ENCODE measurements at places on chromosomes 5 and 9.

DNA sequence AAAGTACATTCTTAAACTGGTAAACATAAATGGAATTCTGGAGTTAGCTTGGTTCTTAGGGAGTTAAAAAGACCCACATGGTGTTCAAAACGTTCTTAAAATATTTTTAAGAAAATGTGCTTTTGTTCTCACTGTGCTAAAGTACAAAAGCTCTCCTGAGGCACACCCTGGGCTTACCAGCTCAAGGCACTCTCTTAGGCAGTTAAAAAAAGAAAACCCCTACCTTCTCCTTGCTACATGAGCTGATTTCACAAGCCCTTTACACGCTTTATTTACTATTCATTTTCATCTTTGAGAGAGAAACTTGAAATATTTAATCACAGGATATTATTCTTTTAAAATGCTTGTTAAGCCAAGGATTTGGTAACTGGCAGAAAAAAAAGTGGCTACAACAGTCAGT, 723.3 kb upstream of the GRAMD2B start:
- no peak for DNase-seq

- DNase-seq, result peak; percentile 37
Observed at GRCh38 chr5:67059744-67060490, 136.7 kb downstream of the CD180 start.

DNA sequence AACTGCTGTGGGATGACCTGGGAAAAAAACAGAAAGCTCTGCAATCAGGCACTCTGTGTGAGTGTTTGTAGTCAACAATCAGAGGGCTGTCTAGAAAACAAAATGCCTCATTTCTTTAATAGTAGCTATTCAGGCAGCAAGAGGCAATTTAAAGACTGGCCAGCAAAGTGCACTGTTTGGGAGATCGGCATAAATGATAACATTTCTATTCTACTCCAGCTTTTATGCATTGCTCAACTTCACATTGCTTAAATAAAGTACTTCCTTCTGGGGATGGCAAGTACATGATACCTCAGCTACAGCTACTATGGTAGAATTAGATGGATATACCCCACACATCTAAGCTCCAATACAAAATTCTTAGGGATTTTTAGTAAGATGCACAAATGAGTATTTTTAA, 193.1 kb downstream of the DCP2 start:
- no peak for DNase-seq

DNA sequence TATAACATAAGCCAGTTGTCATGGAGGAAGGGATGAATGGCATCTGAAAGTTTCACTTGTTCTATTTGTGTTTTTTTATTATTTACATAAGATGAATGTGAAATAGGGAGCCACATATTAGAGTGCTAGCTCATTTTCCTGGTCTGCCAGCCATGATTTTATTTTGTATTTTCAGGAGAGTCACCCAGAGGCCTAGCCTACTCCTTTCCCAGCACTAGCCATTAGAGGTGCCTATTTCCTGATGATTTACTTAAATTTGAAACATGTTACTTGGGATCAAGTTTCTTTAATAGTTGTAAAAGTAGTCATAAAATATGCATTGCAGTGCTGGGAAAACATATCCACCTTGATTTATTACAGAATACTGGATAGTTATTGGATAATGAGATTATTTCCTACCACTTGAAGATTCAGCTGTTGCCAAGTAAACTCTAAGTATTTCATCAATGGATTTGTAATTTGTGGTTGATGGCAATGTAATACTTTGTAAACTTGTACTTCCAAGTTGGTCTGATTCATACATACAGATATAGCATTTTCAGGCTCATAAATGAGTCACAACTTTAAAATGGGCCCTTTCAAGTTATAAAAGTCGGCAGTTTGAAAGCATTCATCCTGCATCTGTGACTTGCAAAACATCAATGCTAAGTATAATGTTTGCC, 50.8 kb downstream of the KCNN2 start:
- peak; percentile 96 for DNase-seq

DNA sequence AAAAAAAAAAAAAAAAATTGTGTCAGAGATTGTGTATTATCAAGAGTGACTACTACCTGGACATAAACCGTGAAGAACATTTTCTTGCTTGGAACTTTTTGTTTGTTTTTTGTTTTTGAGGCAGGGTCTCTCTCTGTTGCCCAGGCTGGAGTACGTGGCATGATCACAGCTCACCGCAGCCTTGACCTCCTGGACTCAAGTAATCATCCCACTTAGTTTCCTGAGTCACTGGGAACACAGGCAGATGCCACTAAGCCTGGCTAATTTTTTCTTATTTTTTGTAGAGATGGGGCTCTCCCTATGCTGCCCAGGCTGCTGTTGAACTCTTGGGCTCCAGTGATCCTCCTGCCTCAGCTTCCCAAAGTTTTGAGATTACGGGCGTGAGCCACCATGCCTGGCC, 25.8 kb downstream of the DCP2 start:
- no peak for DNase-seq

DNA sequence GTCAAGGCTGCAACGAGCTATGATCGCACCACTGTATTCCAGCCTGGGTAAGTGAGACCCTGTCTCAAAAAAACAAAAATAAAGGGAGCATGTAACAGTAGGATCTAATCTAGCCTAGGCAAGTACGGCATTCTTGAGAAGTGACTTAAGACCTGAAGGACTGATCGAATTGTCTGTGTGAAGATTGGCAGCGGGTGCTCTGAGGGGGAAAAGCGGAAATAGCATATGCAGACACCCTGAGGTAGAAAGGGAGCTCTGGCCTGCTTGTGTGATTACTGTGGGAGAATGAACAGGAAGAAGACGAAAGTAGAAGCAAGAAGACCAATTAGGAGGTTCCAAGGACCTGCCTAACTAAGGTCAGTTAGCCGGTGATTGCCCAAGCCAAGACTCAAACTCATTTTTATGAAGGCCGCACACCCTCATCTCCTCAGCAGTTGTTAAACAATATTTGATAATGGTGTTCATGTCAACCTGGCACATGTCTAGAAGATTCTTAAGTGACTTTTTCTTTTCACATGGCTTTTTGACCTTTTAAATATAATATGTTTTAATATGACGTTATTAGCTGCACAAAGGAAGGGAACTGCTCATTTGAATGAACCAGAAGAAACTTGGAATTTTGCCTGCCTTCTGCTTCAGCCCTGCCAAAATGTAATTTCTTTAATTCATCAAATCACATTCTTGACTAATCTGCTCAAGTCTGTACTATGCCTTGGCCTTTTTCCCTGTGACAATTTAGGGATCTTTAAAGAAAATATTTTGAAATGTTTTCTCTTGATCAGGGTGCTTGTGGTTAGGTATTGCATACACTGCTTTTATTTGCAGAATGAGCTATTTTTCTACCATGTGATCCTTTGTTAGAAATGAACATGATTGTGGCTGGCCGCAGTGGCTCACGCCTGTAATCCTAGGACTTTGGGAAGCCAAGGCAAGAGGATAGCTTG, 289.2 kb upstream of the DMRT1 start:
- no peak for DNase-seq

GRCh38 chr5:61706751-61707150, 374.7 kb downstream of the ZSWIM6 start:
- no peak for DNase-seq

- no peak for DNase-seq
Observed at GRCh38 chr9:91074866-91075265, 273.2 kb downstream of the SYK start.

GRCh38 chr5:158543539-158544387, 556.0 kb downstream of the EBF1 start:
- peak; percentile 4 for DNase-seq

- peak; percentile 45 for DNase-seq
Observed at GRCh38 chr9:125593581-125594222, 113.3 kb downstream of the MAPKAP1 start.

- no peak for DNase-seq
Observed at GRCh38 chr5:119379942-119380547, 24.2 kb downstream of the TNFAIP8 start.

- no peak for DNase-seq
Observed at GRCh38 chr5:106017243-106017857, 1653.4 kb downstream of the EFNA5 start.

DNA sequence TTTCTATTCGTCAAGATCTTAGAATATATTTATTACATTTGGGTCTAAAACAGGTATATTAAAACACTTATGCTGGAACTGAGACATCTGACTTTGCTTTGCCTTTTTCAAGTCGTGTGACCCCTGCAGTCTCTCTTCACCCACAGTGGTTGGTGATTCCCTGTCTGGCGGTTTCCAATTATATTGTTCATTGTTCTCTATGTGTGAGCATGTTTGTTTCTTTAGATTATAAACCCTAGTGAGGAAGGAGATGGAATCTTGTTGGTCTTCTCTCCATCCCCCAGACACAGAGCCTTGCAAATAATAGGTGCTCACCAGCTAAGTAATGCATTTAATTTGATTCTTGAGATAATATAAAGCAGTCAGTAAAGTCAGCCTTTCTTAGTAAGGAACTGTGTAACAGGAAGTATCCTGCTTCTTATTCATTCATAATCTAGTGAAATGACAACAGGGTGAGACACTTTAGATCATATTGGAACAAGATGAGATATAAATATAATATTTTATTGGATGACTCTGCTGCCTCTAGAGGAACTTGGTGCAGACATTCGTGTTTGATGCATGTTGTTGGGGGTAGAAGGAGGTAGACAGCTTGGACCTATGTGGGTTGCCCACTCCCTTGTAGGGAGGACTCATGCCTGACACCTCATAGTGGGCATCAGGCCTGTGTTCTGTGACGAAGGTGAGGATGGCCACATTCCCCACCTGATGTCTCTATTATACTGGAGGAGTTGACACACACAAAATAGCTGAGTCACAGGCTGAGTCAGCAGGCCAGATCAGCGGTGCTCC, 88.1 kb downstream of the FGF1 start:
- peak; percentile 83 for DNase-seq

DNA sequence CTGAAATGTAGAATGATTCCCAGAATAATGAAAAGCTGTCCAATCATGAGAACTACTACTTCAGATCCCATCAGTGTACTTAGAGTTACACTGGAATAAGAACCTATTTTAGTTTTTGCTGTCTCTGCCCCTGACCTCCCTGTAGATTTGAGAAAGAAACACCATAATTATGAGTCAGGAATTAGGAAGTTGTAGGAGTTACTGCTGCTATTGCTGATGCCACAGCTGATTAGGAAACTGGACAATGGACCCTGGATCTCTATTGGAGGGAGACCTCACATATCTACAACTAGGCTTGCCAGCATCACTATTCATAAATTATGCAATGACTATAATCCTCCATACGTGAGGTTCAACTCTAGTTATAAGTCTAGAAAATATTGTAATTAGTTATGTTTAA, 48.8 kb upstream of the EDIL3 start:
- no peak for DNase-seq

- no peak for DNase-seq
Observed at GRCh38 chr5:141528291-141528984, 39.6 kb downstream of the PCDHGC5 start.

DNA sequence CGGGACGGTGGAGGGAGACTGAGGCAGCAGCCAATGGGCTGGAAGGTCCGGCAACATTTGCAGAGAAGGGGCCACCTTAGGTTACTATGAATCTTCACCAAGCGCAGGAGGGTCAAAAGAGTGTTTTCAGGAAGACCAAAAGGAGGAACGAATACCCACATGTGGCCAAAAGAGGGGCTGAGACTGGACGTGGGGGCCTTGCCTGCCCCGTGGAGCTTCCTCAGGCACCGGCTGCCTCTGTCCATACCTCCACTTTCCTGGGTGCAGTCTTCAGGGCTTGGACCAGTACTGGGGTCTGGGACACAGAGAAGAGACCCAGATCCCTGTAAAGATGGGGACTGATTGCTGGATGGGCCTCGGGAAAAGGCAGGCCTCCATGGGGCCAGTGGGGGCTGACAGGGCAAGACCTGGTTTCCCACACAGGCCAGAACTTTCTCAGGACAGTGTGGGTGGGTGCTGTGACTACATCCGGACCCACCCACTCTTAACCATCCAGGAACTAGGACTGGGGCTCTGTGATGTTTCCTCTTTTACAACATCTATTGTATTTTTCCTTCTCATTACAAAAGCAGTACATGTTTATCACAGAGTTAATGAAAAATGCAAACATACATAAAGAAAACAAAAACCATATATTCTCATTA, 294.7 kb downstream of the ZSWIM6 start:
- no peak for DNase-seq
